ENCODE measurements at places on chromosomes 2 and 18.

DNA sequence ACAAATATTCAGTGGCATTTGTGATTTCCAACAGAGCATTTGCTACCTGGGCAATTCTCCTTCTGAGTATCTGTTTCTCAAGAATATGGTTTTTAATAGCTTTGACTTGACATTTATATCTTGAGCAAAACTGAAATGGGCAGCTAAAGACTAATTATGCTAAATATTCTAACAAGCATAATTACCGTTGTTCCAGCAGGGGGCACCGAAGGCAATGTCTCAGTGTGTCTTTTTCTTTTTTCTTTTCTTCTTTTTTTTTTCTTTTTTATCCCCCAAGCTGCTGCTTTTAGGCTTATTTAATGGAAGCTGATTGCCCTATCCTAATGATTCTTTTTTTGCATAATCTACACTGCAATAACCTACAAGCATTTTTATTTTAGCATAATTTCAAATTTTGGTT, 138.9 kb upstream of the NABP1 start:
- no peak for DNase-seq

DNA sequence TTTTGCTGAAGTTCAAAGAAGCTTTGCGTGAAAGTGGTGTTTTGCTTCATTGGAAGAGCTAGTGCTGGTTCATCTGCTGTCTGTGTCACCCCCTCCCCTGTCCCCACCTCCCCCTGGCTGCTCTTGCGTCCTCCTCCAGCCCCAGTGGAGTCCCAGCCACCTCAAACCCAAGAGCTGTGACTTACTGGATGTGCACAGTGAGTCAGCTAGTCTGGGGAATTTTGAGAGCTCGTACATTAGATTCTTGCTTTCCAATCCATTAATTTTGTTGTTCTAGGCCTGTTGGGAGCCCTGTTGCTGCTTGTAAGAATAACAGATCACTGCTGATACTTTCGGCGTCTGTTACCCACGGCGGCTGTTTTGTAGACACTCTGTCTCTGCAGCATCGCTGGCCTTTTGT, 412.1 kb downstream of the TSN start:
- DNase-seq, result no peak

- no peak for DNase-seq
Measured at GRCh38 chr2:184030245-184030644, 568.1 kb upstream of the ZNF804A start.

DNA sequence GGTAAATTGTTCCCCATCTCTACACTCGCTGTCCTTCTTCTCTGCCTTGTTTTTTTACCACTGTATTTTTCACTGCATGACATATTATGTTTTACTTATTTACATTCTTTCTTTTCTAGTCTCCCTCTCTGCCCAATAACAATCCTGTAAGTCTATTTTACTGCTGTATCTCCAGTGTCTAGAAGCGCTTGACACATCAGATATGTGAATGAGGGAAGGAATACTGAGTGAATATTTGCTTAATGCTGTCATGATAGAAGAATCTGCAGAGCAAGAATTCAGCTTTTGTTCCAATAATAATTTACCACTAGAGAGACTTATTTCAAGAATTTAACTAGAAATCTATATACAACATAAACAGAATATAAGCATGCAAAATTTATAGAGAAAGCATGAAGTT, 99.5 kb downstream of the GALNT13 start:
- DNase-seq, result no peak

- DNase-seq, result no peak
Measured at GRCh38 chr2:217262911-217263310, 403.0 kb upstream of the TNP1 start.

DNA sequence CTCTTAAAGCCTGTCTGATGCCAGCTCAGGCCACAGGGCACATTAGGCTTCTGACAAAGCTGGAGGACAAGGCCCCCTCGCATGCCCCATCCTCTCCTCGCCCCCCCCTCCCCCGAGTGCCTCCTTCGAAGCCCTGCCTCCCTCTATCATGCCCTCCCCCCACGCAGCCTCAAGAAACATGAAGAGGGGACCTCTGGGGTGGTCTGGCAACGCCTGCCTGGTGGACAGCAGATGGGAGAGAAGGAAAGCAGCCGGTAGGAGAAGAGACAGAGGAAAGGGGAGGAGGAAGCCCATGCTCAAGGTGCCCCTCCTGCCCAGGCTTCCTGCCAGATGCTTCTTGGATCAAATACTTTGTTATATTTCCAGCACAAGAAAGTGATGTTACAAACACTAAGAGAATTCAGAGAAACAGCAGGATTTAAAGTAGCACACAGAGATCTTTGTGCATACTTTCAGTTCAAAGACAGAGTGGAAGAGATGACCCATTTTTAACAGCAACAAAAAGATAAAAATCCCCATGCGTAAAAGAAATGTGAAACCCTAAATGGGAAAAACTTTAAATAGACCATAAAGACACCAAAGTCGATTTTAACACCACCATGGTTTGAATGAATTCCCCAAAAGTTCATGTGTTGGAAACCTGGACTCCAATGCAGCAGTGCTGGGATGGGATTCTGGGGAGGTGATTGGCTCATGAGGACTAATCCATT, 19.0 kb downstream of the BOK start:
- DNase-seq, result no peak

- no peak for DNase-seq
Measured at GRCh38 chr2:237629188-237629534, 1.8 kb downstream of the LRRFIP1 start.

- DNase-seq, result peak; percentile 73
Measured at GRCh38 chr18:6414723-6415417, at the start of gene L3MBTL4. Gene L3MBTL4, minus strand, starts transcription at chr18:6414911. Its CDS starts 103,286 bp downstream, at chr18:6311625.

DNA sequence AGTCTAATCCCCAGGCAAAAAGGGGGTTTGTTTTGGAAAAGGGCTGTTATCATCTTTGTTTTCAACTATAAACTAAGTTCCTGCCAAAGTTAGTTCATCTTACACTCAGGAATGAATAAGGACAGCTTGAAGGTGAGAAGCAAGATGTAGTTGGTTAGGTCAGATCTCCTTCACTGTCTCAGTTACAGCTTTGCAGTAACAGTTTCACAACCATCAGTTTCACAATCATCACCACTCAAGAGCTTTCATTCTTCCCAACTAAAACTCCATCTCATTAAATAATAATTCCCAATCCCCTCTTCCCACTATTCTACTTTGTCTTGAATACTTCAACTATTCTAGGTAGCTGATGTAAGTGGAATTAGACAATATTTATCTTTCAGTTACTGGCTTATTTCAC, 200.9 kb downstream of the NYAP2 start:
- no peak for DNase-seq

- DNase-seq, result peak; percentile 73
Measured at GRCh38 chr2:233822781-233823730, 31.3 kb downstream of the HJURP start.

DNA sequence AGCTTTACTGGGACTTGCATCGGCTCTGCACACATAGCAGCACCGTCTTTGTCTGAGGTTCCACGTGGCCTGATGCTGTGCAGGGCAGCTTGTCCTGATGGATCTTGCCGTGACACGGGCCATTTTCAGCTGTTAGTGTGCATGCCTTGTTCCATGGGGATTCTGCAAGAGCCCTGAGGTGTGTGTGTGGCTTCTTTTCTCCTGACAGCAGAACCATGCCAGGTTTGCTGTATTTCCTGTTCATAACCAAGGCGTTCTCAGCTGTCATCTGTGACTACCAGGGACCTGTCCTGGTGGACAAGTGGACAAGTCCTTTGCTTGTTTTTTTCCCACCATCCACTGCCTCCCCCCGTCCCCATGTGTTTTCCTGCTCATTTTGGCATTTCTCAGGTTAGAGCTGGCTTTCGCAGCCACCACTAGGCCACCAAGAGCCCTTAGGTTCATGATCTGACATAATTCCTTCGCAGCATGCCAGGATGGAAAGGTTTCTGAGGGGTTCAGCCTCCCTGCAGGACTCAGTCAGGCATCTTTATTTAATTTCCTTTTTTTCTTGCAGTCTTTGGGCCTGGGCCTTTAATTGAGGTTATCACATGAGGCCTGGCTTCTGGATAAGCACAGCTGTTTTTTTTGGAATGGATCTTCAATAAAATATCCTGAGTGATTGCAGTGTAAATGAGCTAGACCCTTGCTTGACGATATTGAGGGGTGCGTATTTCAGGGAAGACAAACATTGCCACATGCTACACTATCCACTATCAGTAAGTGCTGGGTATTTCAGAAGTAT, 139.4 kb downstream of the NCK2 start:
- no peak for DNase-seq

DNA sequence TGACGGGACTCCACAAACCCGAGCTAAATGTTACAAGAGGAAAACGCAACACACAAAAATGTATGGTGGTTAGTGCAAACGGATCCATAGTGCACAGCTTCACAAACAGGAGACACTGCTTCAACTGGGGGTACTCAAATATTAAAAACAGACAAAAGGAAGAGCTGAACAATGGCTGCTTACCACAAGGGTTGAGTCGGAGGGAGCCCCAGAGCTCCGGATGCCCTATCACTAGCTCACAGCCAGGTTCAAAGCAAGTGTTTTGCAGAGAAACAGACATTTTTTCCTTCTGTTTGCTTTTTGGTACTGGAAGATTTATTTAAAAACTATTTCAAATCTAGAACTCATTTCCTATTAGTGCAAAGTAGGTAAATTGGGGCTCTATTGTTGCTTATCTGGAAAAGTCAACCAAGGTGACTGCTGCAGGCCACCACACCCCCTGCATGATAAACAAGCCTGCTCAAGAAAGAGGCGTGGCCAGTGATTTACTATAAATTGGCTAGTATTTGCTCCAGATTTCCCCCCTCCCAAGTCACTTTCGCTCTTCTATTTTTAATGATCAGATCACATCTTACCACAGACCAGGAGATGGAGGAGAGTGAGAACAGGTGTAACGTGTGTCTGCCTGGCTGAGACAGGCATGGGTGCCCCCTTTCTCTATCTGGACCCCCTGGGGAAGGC, 46.5 kb downstream of the ZAP70 start:
- DNase-seq, result no peak

GRCh38 chr2:236512267-236512666, 57.4 kb upstream of the ACKR3 start:
- DNase-seq, result no peak

DNA sequence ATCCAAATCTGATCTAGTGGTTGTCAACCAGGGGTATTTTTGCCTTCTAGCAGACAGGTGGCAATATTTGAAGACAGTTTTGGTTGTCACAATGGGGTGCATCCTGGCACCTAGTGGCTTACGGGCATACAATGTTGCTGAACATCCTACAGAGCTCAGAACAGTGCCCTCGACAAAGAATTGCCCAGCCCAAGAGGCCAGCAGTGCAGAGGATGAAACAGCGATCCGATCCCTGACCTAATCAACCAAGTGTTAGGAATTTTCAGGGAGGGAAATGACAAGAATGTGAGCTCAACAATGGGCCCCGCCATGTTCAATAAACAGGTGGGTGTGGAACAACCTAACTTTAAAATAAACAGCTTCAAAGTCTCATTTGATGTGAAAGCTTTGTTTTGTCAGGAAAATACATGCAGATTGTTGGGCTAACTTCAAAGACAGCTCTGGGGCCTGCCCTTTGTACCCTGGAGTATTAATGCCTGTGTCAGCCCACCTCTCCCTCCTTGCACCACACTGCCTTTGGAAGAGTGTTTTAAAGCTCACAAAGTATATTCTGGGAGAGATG, 22.5 kb upstream of the SCYGR5 start:
- DNase-seq, result no peak

DNA sequence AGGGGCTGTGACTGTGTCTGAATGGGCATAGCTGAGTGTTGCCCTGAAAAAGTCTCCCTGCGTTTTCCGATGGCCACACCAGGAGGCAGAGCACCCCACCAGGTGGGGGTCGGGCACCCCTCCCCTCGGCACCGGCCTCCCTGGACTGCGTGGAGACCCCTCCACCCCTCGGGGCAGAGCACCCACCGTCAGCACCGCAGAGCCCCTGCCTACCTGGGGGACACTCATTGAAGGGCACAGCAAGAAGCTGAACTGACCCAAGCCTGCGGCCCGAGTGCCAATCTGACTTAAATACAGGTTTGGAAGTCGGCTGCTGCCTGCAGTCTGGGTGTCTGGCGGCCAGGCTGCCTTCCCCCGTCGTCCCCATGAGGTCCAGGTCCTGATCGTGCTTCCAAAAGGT, 69.9 kb downstream of the KCNG2 start:
- peak; percentile 51 for DNase-seq

- no peak for DNase-seq
Measured at GRCh38 chr2:43484323-43484930, 111.4 kb downstream of the THADA start.

GRCh38 chr18:4831791-4832375, 365.2 kb downstream of the AKAIN1 start:
- no peak for DNase-seq

DNA sequence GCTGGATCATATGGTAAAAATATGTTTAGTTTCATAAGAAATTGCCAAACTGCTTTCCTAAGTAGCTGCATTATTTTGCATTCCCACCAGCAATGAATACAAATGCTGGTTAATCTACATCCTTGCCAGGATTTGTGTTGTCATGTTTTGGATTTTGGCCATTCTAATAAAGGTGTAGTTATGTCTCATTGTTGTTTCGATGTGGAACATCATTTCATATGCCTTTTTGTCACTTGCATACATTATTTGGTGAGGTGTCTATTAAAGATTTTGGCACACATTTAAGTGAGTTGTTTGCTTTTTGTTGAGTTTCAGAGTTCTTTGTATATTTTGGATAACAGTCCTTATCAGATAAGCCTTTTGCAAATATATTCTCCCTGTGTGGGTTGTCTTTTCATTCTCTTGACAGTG, 299.2 kb upstream of the TFPI start:
- no peak for DNase-seq

DNA sequence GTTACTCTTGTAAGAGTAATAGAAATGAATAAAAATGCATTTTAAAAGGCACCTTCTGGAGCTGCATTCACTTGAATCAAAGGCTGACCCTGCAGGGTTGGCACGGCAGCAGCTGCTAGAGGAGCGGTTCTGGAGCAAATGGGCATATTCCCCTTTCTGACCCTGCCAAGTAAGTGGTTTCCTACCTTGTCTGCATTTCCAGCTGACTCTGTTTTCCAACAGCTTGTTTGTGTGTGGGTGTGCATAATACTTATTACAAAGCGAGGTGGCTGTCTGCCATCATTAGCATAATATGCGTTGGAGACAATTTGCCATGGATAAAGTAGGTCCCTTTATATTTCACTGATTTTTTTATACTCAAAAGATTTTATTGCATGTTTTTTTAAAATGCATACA, 21.3 kb upstream of the TTN start:
- no peak for DNase-seq

GRCh38 chr2:128817813-128818212, 499.1 kb upstream of the HS6ST1 start:
- no peak for DNase-seq
